ENCODE measurements at places on chromosomes 7 and 10.

- no peak for DNase-seq
These were observed 108.9 kb upstream of the PDCD4 start for GRCh38 chr10:110762849-110763211.

DNA sequence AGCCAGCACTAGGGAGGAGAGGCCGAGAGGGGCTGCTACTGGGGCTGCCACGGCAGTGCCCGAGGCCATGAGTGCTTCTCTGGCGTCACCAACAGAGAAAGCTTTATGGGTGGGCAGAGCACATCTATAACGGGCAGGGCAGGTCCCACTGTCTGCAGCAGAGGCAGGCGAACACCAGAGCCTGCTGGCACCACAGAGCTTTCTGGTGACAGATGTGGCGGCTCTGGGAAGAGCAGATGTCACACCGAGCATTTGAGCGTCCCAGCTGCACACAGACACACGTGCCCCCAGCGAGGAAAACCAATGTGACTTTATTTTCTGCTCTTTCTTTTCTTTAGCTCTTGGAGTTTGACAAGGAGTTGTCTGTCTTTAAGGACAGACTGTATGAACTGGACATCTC is 20.5 kb downstream of the NKX6-2 start:
- DNase-seq, result no peak

DNA sequence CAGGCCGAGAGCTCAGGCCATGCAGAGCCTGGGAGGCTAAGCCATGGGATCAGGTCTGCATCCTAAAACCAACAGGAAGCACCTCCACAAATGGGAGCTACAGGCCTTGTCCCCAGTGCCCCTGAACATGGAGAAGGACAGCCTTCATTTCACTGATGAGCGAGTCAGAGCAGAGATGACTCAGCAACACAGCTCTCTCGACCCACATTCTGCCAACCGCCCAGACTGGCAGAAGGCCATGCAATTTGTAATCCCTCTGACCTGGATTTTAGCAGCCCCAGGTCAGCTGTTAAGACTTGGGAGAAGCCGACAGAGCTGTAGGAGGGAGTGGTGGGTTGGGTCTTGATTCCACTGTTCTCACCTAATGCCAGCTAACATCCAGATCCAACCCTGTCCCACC is 25.5 kb downstream of the VOPP1 start:
- peak; percentile 60 for DNase-seq

GRCh38 chr7:20374399-20374798 is 43.7 kb downstream of the ITGB8 start:
- DNase-seq, result no peak

GRCh38 chr10:13231808-13232207 is 2.4 kb downstream of the UCMA start:
- no peak for DNase-seq

DNA sequence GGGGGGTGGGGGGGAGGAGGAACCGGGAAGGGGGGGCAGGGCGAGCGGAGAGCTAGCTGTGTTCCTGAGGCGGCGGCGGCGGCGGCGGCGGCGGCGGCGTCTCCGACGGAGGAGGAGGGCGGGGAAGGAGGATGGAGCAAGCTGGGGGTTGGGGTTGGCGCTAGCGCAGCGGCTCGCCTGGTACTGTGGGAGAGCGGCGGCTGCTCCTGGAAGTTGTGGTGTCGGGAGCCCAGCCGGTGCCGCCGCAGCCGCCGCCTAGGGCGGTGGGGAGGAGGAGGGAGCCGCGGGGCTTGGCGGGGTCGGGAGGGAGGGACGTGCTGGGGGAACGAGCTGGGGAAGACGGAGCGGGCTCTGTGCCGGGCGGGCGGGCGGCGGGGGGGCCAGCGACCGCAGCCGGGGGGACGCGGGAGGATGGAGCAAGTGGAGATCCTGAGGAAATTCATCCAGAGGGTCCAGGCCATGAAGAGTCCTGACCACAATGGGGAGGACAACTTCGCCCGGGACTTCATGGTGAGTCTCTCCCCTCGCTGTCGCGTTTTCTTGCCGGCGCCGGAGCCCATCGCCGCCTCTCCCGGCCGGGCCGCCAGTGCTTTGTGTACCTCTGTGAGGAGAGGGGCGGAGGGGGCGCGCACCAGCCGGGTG is at the start of gene PTPN12:
PTPN12 (plus strand) TSS at position 160 of the 642 bp plus-strand sequence; CDS start at position 412, 252 bp downstream.
- no peak for DNase-seq

DNA sequence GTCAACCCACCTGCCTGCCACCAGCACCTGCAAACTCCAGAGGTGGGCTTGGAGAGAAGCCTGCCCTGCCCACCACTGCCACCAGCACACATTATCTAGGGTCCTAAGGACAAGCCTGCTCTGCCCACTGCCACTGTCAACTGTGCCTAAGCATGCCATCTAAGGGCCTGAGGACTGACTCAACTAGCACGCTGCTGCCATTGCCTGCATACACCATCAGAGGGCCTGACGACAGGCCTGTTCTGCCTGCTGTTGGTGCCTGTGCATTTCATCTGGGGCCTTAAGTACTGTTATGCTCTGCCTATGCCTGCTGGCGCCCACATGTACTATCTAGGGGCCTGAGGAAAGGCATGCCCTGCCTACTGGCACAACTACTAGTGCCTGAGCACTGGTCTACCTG is 27.0 kb upstream of the LRRD1 start:
- no peak for DNase-seq

- no peak for DNase-seq
These were observed 30.1 kb downstream of the RBM33 start for GRCh38 chr7:155674556-155674955.

- DNase-seq, result no peak
These were observed 35.1 kb downstream of the PLAC9 start for GRCh38 chr10:80167471-80168161.

DNA sequence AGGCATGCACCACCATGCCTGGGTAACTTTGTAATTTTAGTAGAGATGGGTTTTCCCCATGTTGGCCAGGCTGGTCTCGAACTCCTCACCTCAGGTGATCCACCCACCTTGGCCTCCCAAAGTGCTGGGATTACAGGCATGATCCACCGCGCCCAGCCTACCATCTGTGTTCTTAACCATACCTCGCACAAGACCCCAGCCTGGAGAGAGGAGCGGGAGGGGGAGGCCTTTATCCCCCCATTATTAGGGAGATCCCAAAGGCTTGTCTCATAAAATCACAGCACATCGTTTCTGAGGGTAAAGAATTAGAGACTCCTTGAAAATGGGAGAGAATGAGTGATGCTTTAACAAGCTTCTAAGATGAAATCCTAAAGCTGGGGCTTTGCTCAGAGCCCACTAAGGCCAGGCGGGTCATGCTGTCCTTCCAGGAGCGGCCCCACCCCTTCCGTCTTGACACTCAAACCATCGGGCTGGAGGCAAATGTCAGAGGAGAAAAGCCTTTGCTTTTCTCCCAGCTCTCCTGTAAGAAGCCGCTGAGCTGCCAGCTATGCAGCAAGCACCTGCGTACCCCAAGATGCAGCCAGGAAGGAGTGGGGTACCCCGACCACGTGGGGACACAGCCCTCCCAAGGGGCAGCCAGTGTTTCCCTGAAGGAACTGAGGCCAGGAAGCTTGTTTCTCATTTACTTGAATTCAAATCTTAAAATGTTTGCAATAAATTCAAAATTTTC is 339.7 kb downstream of the PTPRN2 start:
- DNase-seq, result no peak

DNA sequence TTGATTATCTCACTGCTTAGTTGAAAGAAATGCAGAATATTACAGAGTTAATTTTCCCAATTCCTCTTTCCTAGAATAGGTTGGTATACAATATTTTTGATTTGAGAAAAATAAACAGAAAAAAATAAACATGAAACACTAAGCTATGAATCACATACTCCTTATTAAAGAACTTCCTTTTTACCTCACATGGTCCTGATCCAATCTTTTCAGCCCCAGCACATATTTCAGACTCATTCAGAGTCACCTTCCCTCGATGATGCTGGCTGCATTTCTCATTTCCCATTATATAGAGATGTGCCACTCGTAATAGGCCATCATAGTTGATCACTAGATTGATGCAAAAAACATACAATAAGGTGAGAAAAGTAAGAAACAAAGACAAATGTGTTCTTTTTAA is 64.6 kb downstream of the HGF start:
- DNase-seq, result no peak

DNA sequence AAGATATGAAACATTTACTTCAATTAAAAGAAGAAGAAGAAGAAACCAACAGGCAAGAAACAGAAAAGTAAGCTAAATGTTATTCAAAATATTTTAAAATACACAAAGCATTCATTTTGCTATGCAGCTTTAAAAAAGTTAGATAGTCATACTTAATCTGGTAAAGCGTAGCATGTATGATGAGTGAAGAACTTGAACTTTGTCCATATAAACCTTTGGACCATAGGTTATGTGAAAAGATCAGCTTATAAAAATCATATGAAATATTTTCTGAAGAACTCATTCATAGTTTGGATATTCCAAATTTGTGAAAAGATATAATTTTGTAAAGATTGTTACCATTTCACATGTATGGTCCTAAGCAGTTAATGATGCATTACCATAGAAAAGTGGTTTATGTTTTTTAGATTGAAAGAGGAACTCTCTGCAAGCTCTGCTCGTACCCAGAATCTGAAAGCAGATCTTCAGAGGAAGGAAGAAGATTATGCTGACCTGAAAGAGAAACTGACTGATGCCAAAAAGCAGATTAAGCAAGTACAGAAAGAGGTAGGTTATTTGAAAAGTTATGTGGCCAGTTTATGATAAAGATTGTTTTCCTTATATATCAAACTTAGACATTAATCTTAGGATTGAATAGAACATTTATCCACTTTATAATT is 37.3 kb downstream of the KIF20B start:
- no peak for DNase-seq

DNA sequence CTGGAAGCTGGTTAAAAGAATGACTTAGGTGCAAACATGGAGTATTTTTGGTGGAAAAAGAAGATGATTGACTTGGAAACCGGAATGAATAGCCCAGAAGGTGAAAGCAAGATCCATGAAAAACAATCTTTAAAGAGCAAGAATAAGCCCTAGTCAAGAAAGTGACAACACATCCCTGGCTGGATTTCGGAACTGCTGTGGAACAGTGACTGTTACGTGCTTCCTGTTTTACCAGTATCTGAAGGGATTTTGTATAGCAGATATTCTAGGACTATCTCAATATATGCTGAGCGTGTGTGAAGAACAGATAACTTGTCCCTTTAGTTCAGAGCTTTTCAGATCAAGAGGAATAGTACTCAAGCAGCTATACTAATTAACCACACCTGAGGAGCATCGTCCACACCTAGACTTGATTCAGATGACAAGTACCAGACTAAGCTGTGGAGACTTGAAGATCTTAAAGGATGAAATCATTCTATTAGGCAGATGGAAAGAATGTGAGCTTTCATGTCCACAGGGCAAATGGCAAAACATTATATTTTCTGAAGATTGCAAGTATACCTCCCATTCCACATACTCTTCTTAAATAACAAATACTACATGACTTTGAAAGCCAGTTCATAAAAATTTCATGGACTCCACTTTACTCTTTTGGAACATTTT is 11.5 kb upstream of the TES start:
- DNase-seq, result no peak

GRCh38 chr7:80624763-80625162 is 13.7 kb upstream of the CD36 start:
- no peak for DNase-seq

- DNase-seq, result no peak
These were observed 820 bp upstream of the NRG3 start for GRCh38 chr10:81873932-81874816.

- peak; percentile 12 for DNase-seq
These were observed 130.6 kb downstream of the SPAG6 start for GRCh38 chr10:22475651-22476600.

- DNase-seq, result no peak
These were observed 1219.8 kb downstream of the GATA3 start for GRCh38 chr10:9274206-9274755.

DNA sequence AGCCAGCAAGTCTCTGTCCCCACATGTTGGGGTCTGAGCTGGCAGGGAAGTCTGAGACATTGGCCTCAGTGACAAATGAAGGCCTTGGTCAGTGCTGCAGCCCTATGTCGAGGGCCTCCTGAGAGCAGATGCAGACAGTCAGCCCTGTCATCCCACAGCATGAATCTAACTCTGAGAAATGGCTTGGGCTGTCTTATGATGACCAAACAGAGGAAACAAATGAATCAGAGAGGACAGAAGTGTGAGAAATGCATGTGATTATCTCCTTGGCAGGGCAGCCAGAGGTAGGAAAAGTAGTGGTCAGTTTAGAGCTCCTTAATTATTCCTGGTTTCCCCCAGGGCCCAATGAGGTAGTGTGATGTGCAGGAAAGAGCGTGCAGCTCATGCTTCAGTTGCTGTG is 287.6 kb downstream of the SORCS3 start:
- no peak for DNase-seq

DNA sequence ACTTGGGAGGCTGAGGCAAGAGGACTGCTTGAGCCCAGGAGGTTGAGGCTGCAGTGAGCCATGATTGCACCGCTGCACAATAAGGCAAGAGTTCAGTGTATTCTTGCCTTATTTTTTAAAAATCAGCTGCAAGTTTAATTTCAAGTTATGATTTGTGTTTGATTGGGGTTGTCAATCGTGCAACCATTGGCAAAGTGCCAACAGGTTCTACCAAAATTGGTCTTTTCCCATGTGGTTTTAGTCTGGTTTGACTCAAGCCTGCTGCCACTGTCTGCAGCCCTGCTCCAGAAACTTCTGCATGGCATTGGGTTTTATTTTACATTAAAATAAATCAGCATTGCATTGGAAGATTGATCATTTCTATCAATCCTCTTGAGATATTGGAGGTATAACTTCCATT is 72.7 kb downstream of the PTPRE start:
- no peak for DNase-seq

DNA sequence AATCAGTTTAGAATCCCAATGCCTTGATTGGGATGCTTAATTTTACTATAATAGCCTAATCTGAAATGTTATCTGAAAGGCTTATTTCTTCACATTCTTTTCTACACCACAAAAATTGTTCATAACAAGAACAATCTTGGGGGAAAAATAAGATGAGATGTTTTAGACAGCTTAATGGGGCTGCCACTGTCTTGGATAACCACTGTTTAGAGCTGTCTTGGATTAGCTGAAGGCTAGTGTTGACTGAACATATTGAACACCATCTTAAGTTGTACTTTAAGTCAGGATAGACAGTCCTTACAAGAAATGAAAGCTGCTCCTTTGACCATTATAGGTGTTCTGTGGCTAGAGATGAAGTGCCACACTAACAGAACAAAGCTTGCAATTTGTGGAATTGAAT is 501.3 kb downstream of the GFRA1 start:
- DNase-seq, result no peak

DNA sequence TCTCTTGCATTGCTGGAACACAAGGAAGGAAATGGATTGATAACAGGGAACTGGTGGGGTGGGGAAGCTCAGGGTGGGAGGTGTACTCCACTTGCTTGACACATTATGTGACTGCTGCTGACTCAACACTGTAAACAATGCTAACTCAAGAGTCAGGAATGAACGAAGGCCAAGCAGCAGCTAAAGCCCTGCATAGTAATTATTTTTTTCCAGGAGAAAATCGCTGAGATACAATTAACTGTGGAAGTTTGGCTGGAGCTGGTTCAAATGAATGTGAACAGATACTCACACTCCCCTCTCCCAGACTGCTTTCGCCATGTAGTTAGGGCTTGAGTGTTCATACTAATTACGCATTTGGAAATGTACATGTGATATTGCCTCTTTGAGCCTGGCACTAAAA is 170.9 kb upstream of the AOAH start:
- no peak for DNase-seq

- DNase-seq, result no peak
These were observed 155.8 kb upstream of the HABP2 start for GRCh38 chr10:113397047-113397446.

GRCh38 chr10:51300617-51301304 is 226.5 kb downstream of the PRKG1 start:
- DNase-seq, result no peak
